Activated naive CD4-positive, alpha-beta T cell treated with anti-CD3 and anti-CD28 coated beads, Interleukin-2, amount 10 ng/mL, durations not matched to agents 7 days and 5 days (primary cell): ENCODE measurements at places on chromosomes 11 and 22.
A peak's percentile ranks its signal among the peaks of the same experiment; 100 is the strongest.

DNA sequence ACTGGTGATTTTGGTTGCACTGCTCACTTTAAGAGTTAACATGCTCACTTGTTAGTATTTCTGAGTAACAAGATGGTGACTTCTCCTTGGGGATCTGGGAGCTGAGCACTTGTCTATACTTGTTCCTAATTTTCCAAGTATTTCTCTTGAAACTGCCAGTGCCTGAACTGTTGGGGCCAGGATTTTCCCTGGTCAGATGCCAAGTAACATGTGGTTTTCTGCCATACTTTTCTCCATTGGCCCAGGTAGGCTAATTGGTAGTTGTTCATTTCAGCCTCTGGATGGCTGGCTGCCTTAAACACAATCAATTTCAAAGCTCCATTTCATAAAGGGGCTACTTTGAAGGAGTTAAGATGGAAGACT, 35.0 kb downstream of the RNF141 start:
- DNase-seq, result no peak

- no peak for DNase-seq
These were observed 14.8 kb downstream of the LRRC55 start for GRCh38 chr11:57196596-57196995.

- DNase-seq, result peak; percentile 67
These were observed 617 bp downstream of the CSKMT start for GRCh38 chr11:62665599-62666258.

DNA sequence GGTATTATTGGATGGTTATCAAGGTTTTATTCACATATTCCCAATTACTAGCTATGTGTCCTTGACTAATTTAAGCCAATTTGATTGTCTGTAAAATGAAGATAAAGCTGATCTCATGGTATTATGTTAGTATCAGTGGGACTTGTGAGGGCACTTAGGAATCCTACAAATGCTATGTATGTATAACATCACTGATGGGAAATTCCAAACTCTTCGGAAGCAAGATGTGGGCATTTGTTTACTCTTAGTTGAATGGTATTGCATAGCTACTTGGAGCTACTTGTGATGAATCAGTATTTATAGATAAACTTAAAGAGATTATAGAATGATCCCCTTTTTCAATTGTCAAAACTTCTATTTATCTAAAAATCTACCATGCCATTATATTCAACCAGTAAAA, 239.9 kb downstream of the CNTN5 start:
- DNase-seq, result no peak

- DNase-seq, result no peak
These were observed 1.8 kb upstream of the FIBIN start for GRCh38 chr11:26992031-26992541.

- DNase-seq, result no peak
These were observed 66.9 kb downstream of the RBFOX2 start for GRCh38 chr22:35961480-35962295.

- no peak for DNase-seq
These were observed 132.1 kb upstream of the PAX6 start for GRCh38 chr11:31943056-31943780.

DNA sequence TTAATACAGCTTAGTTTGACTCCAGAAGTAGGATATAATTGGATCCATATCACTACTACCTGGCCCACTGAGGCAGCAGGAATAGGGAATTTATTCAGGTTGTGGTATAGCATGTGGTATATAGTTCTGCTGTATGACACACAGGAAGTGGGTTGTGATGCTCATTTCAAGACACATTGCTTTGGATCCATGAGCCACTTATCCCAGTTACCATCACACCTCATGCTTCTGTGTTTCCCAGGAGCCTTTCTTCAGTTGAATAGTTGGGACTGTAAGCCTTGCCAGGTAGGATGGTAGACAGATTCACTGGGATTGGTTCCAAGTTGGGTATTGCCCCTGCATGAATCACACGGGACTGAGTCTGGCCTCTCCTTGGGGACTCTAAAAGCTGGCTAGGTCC, 9.9 kb upstream of the SLC37A2 start:
- DNase-seq, result no peak

- no peak for DNase-seq
These were observed 170.6 kb downstream of the SHANK2 start for GRCh38 chr11:71081704-71082230.

GRCh38 chr22:35582861-35583670, 34.1 kb downstream of the MB start:
- DNase-seq, result peak; percentile 64

GRCh38 chr11:76030968-76031590, 175.2 kb downstream of the WNT11 start:
- DNase-seq, result no peak

- DNase-seq, result no peak
These were observed 22.1 kb upstream of the PSMA1 start for GRCh38 chr11:14542324-14542723.

GRCh38 chr22:43197271-43197941, 10.5 kb upstream of the TTLL12 start:
- no peak for DNase-seq

GRCh38 chr11:130670200-130670599, 221.8 kb downstream of the ADAMTS15 start:
- no peak for DNase-seq

DNA sequence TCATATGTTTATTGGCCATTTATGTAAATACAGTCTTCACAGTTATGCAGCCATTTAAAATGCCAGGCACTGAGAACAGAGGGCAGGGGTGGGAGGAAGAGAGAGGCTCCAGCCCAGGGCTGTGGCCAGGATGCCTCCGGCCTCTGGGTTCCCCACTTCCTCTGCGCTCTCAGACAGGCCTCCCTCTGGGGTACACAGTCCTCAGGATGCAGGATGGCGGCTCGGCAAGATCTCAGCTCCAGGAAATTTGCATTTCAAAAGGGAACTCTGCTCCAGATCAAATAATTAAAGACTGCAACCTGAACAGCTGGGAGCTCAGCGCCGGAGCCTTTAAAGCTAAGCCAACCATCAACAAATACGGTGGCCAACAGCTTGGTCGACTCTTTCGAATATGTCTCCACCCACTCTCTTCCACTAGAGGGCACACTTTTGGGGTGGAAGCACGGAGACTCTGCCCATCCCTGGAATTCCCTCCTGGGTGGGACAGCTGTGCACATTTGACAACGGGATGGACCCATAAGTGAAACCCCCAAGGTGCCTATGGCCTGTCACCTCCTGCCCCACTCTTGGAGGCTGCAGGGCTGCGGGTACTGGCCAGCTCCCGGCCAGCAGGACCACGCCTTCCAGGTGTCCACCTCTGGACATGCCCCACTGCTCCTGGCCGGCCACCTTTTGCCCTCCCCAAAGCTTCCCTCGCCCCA, 1044.7 kb downstream of the BRD1 start:
- no peak for DNase-seq

DNA sequence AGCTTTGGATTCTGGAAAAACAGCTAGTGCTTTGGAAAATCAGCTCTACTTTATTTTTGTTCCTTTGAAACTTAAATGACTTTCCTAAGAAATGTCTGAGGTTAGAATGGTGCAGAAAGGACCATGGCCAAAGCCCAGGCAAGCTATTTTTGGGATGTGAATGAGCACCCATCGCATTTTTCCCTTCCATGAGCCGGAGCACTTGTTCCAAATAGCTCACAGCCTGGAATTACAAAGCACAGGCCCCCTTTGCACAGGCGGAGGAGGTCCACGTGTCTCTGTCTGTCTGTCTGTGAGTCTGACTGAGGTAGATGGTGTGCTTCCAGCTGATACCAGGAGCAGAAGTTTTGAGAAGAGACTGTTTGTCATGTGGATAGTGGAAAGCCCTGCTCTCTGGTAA, 50.7 kb downstream of the MICAL2 start:
- DNase-seq, result no peak

GRCh38 chr11:541433-541885, 4.1 kb downstream of the LRRC56 start:
- DNase-seq, result no peak

GRCh38 chr11:50088231-50088630, 55.6 kb downstream of the OR4C45 start:
- DNase-seq, result no peak

- no peak for DNase-seq
These were observed 1280.6 kb upstream of the CNTN5 start for GRCh38 chr11:97739932-97740800.

DNA sequence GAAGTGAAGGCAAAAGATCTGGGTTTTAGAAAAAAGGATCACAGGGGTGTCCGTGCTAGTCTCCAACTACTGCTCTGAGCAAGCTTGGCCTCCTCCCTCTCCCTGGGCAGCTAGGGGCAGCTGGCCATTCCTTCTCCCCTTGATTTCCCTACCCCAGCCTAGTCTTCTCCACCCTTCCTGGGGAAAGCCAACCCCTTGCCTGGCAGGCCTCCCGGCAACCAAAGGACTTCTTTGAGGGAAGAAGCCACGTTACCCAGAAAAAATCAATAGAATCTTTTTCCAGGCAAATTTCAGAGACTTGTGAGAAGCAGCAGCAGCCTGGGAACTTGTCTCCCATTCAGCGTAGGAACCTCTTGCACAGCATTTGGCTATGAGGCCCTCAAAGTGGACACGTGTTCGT, 91.5 kb downstream of the MIAT start:
- no peak for DNase-seq

- no peak for DNase-seq
These were observed 51.8 kb downstream of the FDX1 start for GRCh38 chr11:110481523-110481922.

DNA sequence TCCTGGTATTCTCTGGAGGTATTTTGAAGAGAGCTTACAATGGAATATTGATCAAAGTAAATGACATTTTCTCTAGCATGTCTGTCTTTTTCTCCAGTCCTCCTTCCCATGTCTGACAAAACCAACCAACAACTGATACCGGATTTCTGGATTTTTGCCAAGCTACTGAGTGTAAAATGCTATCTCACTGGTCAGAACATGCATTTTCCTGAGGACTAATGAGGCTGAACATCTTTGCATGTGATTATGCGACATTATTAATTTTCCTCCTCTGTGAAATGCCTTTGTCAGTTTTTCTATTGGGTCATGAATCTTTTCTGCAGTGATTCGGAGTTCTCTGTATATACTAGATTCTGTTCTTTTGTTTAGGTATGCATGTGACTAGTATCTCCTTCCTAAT, 51.4 kb downstream of the CDON start:
- DNase-seq, result no peak

DNA sequence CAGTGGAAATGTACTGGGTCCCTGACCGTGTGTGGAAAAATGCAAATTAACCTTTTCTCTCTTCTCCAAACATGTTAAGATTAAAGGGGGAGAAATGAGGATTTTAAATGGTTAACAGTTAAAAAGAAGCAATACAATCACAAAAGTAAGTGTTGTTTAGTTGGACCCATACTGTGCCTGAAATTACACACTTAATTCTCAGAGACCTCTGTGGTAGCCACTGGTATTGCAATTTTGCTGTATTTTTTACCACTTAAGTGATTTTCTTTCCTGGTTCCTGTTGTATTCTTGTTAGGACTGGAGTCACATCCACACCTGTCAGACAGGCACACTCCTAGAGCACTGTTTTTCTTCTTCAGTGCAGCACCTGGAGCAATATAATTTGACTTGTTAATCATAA, 179.6 kb upstream of the PDGFD start:
- DNase-seq, result no peak

DNA sequence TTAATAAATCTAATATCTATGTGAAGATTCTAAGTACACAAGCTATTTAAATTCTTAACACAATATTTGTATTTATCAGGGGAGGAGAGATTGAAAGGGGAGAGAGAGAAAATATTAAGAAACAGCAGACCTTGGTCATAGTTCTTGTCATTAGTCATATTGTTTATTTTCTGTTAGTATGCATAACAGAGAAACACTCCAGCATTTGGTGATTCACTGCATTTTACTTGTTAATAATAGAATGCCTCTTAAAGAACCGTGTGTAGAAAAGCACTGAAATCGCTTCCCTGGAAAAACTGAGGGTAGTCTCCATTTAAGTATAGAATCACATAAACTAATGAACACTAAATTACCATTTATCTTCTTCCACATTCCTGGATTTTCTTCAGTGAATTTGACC, 122.7 kb upstream of the TRPC6 start:
- no peak for DNase-seq

GRCh38 chr11:93525601-93526345, 17.4 kb downstream of the SMCO4 start:
- no peak for DNase-seq

DNA sequence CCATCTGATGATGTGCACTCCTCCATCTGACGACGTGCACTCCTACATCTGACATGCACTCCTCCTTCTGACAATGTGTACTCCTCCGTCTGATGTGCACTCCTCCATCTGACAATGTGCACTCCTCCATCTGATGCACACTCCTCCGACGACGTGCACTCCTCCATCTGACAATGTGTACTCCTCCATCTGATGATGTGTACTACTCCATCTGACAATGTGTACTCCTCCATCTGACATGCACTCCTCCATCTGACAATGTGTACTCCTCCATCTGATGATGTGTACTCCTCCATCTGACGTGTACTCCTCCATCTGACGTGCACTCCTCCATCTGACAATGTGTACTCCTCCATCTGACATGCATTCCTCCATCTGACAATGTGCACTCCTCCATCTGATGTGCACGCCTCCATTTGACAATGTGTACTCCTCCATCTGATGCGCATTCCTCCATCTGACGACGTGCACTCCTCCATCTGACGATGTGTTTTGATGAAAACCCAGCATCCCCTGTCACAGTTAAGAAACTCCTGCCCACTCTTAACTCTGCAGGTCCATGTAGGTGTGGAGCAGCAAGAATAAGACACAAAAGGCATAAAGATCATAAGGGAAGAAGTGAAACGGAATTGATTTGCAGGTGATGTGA, 9.7 kb upstream of the IL17REL start:
- no peak for DNase-seq

- no peak for DNase-seq
These were observed 26.1 kb downstream of the B3GAT1 start for GRCh38 chr11:134385774-134386565.

GRCh38 chr11:17778956-17779860, 44.6 kb downstream of the KCNC1 start:
- DNase-seq, result no peak

- no peak for DNase-seq
These were observed 207.5 kb downstream of the MN1 start for GRCh38 chr22:27594020-27594419.

DNA sequence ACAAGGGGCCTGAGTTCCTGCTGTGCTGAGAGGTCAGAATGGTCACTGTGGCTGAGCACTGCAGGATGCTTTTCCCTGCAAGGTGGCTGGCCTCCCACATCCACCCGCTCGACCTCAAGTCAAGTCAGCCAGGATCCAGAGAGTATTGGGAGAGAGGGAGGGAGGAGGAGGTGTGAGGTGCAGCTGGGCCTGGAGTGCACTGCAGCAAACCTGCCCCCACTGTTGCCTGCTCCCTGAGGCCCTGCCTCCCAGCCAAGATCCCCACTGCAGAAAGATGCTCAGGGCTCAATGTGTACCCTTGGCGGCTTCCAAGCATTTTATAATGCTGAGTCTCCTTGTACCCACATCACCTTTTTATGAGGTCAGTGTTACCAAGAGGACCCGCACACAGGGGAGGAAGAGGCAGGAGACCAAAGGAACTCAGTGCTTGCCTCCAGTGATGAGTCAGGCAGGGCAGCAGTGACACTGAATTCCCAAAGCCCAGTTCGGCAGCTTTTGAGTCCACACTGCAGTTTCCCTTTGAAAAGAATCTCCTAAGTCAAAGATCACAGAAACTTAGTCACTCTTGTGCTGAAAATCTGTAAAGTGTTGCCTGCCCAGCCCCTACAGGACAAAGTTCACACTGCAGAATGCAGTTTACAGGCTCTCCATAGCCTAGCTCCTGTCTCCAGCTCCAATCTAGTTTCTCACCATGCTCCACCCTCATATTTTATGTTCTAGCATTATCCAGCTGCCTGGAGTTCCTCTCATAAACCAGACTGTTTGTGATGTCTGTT, 3.1 kb downstream of the ENDOD1 start:
- DNase-seq, result peak; percentile 58
